ENCODE measurements at places on chromosomes 1 and 21.
A peak's percentile ranks its signal among the peaks of the same experiment; 100 is the strongest.

DNA sequence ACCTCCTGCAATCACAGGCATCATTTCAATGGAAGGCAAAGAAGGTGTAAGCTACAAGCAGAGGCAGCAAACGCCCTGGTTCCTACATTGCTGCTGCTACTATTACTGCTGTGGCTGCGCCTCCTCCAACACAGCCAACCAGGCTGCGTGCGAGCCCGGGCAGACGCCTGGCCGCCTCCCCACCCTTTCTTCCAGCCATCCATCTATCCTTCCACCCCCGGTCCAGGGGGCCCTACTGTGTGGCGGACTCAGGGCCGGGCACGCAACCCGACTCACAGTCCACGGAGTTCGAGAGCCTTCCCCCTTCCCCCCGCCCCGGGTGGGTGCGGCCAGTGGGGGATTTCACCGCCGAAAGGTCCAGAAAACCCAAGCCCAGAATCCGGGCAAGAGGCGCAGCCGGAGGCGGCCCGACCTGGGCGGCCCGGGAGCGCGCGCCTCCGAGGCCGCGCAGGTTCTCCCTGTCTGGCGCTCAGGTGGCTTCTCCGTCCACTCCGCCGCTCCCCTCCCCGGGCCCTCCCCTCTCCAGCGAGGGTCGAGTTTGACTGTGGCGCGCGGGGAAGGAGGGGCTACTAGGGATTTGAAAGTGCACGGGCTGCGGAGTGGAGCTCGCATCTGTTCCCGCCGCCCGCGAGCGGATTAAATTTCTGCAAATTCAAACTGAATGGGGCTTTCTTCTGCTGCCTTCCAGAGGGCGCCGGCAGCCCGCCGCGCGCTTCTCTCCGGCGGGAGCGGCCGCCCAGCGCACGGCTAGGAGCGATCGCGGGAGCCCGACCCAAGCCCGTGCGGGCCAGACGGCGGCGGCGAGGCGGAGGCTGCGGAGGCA lies at the start of gene HUNK:
TSS of gene HUNK (plus strand) at position 569 of the 823 bp plus-strand sequence. CDS start 655 bp downstream, outside the sequence.
- no peak for DNase-seq

DNA sequence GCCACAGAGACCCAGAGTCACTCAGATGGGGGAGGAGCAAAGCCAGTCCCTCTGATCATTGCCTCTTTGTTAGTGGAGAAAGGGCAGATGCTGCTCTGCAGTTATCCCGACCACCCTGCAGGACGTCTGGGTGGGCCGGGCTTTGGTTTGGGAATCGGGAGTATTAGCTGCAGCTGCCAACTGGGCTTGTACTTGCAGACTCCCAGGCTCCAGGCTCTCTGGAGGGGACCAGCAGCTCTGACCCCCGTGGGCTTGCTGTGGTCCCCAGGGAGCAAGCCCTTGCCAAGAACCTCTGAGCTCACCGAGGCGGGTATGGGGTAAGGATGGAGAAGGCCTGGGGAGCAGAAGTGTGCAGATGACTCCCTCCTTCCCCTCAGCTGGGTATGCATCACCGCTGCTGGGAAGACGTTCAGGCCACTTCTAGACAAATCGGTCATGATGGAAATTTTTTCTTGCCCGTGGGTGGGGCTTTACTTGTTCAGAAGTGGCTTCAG lies 21.6 kb downstream of the MAPKAPK2 start:
- DNase-seq: no peak

DNA sequence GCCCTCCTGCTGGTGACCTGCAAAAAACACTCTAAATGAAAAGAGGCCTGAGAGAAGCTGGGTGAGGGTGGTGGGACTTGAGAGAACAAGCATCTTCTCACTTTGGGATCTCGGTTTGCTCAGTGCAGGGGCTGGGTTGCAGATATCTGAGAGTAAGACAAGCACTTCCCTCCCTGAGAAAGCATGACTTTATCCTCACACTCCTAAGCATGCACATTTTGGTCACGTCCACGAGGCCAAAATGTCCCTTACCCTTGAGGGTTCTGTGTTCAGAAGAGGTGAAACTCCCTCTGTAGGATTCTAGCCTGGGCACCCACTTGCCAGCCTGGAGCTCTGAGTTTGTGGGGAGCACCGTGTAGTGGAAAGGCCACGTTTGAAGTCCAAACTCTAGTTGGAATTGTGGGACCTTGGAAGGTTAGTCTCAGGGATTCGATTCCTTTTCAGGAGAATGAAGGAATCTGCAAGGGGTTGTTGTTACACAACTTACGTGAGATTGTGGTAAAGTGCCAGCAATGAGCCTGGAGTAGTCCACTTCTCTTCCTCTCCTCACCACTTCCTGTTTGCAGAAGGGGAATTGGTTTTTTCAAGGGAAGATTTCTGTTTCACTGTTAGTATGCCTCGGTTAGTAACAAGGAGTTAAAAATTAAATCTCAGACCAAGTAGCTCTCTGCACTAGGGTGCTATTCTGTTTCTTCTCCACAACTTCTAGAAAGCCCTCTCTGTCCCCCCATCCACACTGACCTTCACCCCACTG lies 3.0 kb downstream of the FCAMR start:
- DNase-seq: peak; percentile 36

- no peak for DNase-seq
These were observed 677 bp downstream of the AGPAT3 start for GRCh38 chr21:43865540-43866259.

DNA sequence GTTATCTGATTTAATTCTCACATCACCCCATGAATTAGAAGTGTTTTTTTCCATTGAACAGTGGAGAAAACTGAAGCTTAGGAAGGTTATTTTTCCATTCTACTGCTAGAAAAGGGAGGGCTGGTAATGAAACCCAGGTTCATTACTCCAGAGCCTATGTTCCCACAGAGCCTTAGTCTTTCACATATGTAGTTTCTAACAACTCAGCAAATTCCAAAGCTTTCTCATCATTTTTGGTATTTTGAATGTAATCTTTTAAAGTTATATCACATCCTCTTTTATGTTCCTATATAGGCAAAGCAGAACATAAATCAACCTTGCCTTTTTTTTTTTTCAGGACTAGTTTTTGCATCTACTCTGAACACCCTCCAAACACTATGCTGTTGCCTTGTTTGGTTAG lies 131.9 kb upstream of the BEND5 start:
- DNase-seq: no peak

GRCh38 chr1:40314721-40315238 lies 2.3 kb downstream of the COL9A2 start:
- DNase-seq: no peak

GRCh38 chr1:223617323-223618070 lies 48.0 kb downstream of the CAPN8 start:
- DNase-seq: no peak

DNA sequence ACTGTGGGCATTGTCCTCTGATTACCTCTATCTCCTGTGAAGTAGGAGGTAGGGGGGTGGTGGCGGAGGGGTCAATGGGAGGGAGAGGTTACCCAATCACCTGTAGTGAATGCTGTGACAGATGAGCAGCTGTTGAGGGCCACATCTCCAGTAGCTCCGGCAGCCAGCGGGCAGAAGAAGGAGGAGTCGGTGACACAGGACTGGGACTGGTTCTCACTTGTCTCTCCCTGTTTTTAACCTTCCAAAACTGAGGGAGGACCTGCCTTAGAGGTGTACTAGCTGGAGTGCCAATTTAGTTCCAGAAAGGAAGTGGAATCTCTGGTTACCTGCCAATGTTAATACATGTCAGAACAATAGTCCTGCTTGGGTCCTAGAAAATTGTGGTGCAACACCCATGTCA lies 56.2 kb upstream of the ENAH start:
- no peak for DNase-seq

DNA sequence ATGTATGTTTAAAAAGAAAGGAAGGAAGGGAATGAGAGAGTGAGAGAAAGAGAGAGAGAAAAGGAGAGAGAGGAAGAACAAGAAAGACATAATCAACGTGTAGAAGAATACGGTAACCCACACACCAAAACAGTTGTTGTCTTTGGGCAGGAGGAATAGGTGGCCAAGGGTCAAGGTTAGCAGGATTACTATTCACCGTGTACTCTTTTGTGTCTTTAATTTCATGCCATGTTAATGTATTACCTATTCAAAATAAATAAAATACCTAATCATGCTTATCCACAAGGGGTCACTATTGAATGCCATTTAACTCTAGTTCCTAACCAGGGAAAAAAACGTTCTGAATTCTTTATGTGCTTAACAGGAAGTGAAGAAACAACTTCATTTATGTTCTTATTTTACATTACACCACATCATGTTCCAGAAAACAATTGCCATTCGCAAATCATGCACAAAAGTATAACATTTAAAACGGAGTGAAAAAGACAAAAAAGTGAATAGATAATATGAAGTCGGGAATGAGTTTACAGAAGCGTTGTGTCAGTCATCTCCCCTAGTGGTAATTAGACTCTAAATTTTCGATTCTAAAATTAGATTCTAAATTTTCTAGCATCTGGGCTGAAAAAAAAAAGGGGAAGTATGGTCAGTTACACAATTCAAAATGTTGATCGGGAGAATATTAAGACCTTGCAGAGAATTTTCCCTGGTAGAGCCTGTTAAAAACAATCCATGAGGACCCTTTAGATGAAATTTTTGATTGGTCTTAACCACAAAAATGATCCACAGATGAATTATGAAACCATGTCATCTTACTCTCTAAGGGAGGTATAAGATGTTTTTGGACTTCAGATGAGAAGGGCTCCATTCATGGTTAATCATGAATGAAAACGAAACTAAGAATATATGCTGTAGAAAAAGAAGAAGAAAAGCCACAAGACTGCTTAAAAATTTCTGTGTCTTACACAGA lies 700 bp upstream of the KMO start:
- peak; percentile 23 for DNase-seq

GRCh38 chr1:55192093-55192492 lies 23.1 kb downstream of the USP24 start:
- DNase-seq: no peak

GRCh38 chr1:94056171-94056570 lies 64.8 kb downstream of the ABCA4 start:
- DNase-seq: no peak

- no peak for DNase-seq
These were observed 52.3 kb downstream of the C1orf198 start for GRCh38 chr1:230816018-230816417.

DNA sequence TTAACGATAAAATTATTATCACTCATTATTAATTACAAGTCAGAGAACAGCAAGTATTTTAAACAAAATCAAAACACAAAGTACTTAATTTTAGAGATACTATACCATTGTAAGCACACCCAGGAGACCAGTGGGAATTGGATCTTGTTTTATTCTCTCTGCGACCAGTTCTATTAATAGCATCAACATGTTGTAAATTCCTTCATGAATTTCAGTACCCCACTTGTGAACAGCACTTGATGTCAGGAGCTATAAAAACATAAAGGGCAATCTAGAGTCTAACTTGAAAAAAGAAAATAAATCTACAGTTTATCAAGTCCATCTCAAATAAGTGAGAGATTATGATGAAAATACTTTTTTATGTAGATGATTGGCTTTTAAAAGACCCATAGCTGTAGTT lies 42.9 kb downstream of the USP24 start:
- DNase-seq: no peak

Data from GDM1 (cell line).